ENCODE measurements at places on chromosomes 5 and 9.
A peak's percentile ranks its signal among the peaks of the same experiment; 100 is the strongest.

- no peak for DNase-seq
Measured at GRCh38 chr5:44275908-44276307, 113.3 kb downstream of the FGF10 start.

DNA sequence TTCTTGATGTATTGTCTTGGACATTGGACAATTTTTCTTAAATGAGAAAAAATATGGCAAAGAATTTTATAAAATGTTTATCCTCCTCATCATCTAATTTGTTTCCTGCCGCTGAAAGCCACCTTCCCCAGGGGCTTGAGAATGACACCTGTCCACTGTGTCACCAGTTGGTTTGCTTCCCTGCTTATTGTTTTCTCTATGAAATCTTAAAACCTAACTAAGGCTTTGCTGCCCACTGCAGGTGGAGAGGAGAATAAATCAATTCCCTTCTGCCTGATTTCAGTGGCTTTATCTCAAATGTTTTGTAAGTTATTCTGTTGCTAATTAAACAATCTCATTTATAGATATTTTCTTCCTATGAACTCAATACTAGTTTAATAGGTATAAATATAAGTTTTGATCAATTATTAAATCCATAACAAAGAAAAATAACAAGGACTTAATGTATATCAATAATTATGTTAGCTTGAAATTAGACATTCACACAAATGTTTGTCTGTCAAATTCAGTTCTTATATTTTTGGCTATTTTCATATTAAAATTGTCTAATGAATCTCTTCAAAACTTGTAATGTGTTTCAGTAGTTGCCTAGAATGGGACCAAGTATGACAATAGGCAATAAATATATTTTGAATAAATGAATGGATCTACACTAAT is 822.5 kb downstream of the PTPRD start:
- peak; percentile 63 for DNase-seq

DNA sequence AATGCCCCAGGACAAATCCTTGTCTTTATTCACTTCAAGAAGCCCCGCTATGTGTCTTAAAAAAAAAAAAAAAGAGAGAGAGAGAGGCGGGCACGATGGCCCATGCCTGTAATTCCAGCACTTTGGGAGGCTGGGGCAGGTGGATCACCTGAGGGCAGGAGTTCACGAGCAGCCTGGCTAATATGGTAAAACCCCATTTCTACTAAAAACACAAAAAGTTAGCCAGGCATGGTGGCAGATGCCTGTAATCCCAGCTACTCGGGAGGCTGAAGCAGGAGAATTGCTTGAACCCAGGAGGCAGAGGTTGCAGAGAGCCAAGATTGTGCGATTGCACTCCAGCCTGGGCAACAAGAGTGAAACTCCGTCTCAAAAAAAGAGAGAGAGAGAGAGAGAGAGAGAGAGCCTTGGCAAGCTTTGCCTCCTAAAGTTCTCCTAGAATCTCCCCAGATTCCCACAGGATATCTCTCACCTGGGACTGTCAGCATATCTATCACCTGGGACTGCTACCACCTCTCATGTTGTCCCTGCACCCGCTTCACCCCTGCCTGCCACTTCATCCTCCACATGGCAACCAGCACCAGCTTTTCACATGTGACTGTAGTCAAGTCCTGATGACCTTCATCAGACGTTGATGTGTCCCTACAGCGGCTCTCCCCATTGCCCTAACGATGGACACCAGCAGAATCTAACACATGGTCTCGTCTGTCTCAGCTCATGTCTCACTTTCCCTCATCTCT is 5.8 kb downstream of the ITK start:
- no peak for DNase-seq

DNA sequence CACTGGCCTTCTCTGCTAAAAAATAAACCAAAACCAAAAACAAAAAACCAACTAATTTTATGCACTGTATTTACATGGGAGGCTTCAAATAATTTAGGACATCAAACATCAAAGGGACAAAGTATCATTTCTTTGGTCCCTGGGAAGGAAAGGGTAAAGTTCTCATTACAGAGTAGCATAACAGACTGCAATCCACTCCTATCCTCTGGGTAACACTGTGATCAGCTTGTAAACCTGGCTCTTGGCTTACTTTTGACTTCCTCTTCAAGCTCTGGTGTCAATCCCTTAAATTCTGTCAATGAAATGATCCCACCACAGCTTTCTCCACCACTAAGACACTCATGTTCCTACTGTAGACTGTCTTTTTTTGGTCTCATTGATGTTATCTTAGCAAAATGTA is 69.8 kb upstream of the VCAN start:
- no peak for DNase-seq

GRCh38 chr5:135265497-135266302 is 133.3 kb downstream of the MACROH2A1 start:
- no peak for DNase-seq

- no peak for DNase-seq
Measured at GRCh38 chr5:19902316-19902934, 85.6 kb downstream of the CDH18 start.

DNA sequence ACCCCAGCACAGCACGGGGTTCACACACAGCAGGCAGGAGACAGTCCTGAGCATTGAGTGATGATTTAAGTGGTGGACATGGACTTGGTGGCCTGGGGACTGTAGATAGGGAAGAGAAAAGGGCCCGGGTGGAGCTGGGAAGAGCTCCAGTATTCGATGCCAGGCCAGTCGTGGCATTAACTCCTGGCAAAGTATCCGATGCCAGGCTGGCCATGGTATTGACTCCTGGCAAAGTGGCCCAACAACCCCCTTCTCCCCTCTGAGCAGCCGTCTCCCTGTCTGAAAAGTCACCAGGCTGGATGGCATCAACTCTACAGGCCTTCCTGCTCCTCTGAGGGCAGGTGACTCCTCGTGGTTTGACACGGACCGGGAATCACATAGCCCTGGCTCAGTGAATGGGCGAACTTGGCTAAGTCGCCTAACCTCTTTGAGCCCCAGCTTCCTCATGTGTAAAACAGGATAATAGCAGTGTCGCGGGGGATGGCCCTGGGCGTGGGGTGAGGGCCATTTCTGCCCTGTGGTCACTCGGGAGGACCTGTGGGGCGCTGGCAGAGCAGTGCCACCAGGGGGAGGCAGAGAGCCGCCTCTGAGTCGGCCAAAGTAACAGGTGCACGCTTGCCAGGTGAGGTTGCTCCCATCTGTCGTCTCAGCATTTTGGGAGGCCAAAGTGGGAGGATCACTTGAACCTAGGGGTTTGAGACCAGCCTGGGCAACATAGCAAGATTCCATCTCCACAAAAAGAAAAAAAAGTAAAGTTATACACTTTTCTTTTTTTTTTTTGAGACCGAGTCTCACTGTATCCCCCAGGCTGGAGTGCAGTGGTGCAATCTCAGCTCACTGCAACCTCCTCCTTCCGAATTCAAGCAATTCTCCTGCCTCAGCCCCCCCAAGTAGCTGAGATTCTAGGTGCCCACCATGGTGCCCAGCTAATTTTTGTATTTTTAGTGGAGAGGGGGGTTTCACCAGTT is 5.7 kb upstream of the SEC16A start:
- DNase-seq, result peak; percentile 35

DNA sequence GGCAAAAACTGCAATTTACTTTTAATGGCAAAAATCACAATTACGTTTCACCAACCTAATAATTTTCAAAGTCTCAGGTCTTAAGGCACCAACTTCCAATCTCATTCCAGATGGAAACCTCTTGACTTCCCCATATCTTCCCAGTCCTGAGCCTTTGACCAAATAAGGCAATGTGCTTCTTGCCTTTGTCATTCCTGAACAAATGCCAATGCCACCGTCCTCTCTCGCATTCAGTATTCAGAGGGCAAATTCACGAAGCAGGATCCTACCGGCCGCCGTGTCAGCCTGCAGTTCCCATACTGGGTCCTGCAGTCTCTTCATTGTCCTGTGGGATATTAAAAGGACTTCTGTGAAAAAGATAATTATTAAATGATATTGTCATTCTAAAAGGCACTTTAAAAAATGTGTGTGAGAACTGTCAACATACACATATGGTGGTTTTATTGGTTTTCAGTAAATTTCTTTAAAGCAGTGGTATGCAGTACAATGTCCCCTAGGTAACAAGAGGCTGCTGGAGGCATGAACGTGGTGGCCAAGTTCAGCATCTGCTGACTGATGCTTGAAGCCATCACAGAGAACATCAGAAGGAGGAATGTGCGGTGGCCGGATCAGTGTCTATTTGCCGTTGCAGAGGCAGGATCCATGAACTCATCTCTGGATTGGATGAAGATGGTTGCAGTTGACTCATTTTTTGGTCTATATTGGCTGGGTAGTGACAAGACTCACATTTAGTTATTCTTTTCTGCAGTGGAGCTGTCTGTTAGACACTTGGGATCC is 101.4 kb upstream of the IRX4 start:
- DNase-seq, result no peak

GRCh38 chr9:130884542-130885483 is 11.8 kb downstream of the QRFP start:
- peak; percentile 61 for DNase-seq

GRCh38 chr5:149239917-149240316 is 31.7 kb upstream of the AFAP1L1 start:
- DNase-seq, result no peak

DNA sequence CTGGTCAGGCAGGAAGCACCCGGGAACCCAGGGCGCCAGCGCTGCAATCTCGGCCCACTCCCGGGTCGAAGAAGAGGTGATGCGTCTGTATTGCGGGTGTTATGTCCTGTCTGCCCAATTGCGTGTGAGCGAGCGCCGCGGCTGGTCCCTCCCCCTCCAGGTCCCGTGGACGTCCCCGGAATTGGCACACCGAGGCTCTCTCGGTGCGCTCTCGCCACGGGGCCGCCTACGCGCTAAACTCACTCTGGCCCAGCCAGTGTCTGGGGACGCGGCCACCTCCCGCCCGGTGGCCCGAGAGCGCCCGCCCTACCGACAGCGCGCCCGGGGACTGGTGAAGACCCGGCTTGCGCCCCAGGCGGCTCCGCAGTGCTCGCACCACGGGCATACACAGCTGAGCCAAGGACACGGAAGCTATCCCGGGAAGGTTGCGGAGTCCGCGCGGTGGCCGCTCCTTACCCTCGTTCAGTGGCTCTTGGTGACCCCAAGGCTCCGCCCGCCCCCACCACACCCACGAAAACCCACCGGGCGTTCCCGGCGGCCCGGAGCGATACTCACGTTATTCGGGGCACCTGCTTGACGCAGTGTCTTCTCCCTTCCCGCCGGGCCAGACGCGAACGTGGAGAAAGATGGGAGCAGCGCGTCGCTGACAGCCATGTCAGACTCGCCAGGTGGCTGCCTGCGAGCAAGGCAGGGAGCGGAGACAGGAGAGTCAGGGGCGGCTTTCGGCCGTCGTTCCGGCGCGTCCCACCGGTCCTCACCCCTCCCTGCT is 1.0 kb downstream of the KLF4 start:
- DNase-seq, result no peak

DNA sequence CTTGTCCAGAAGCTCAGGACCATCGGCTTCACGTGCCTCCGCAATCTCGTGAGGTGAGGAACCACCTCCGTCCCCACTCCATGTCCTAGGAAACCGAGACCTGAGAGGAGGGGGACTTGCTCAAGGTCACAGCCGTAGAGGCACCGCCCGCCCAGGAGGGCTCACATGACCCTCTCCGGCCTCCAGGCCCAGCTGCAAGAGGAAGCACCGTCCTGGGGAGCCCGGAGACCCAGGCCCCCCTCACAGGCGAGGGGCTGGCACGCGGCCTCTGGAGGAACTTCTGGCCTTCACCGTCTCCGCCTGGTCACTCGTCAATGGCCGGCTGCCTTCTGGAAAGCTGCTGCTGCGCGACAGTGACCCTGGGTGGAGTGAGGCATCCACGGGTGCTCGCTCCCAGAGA is 24.2 kb downstream of the FAM78A start:
- no peak for DNase-seq

DNA sequence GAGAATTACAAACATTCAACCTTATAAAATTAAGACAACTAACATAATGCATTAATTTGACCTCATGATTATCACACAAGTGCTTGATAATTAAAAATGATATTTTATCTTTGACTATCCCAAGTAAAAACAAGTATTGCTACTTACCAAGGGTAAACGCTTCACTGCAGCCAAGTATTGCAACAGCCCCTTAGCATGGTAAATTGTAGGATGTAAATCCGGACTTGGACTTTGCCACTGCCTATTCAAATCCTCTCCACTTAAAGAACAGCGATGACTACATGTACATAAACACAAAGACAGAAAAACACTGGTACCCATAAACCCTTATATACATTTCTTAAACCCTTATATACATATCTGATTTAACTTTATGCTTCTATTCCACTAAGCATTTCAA is 155.1 kb downstream of the AGTPBP1 start:
- no peak for DNase-seq

DNA sequence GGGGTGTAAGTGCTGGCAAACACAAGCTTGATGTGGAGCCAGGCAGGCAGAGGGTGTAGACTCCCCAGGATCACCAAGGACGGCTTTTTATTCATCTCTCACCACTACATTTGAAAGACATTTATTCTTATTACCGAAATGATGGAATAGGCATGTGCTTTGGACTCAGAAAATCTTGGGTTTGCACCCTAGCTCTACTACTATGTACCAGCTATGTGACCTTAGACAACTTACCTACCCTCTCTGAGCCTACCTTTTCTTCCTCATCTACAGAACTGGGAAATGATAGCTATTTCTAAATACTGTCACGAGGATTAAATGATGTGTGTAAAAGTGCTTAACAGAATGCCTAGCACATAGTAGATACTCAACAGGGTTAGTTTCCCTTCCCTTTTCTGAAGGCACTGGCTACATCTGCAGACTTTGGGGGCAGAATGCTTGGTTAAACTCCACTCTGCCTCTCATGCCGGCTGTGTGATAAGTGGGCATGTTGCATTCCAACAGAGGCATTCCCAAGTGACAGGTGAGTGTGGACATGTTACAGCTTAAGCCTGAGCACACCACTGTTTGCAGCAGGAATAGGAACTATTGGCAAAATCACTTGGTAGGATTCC is 94.8 kb downstream of the SLC1A3 start:
- no peak for DNase-seq

GRCh38 chr9:100700689-100701318 is 122.9 kb downstream of the CAVIN4 start:
- DNase-seq, result peak; percentile 16

GRCh38 chr5:55993013-55993412 is 1.8 kb downstream of the IL6ST start:
- peak; percentile 66 for DNase-seq

DNA sequence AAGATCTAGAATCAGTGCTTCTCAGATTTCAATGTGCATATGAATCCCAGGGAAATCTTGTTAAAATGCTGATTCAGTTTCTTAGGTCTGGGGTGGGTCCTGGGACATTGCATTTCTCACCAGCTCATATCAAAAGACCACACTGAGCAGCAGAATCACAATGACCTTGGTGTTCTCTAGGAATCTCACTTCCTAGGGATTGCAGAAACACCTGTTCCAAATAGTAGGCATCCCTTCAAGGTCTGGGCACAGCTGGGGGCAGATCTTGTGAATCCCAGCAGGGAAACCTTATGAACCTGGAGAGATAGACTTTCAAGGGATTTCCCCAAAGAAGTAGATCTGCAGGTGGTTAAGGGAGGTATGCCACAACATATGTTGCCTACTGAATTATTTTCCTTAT is 8.9 kb upstream of the GARNL3 start:
- no peak for DNase-seq

- DNase-seq, result peak; percentile 8
Measured at GRCh38 chr9:84230355-84231145, 110.0 kb downstream of the SLC28A3 start.
